Stimulated activated CD4-positive, alpha-beta T cell treated with anti-CD3 and anti-CD28 coated beads, Interleukin-2, amount 100 ng/mL, for 48 hours (primary cell): ENCODE measurements at places on chromosomes 5 and 9.

GRCh38 chr9:5698810-5699556, 70.1 kb downstream of the RIC1 start:
- no peak for DNase-seq

- DNase-seq, result no peak
These were observed 35.2 kb upstream of the IL7R start for GRCh38 chr5:35821513-35821912.

GRCh38 chr9:109963079-109963478, 183.1 kb downstream of the PALM2AKAP2 start:
- DNase-seq, result no peak

- no peak for DNase-seq
These were observed 21.8 kb upstream of the ADAMTS19 start for GRCh38 chr5:129438322-129438721.

- DNase-seq, result no peak
These were observed 226.5 kb downstream of the ROR2 start for GRCh38 chr9:91723420-91724067.

- DNase-seq, result no peak
These were observed 80.6 kb upstream of the IL6ST start for GRCh38 chr5:56075361-56075760.

- DNase-seq, result no peak
These were observed 1163.6 kb downstream of the CDH12 start for GRCh38 chr5:21689587-21689986.

DNA sequence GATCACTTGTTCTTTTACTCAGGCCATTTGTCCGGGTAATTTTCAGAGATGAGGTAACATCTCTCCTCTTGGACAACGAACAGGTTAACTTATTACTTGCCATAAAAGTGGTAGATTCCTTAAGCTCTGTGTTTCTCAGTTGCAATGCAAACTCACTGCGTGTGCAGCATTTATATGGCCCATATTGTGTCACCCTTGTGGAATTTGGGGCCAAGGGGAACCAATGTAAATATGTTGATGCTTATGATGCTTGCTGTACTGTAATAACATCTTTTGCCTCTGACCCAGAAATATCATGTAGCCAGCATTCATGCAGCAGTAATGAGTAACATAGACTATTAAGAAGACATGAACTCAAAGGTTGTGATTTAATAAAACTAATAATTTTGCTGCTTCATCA, 175.8 kb downstream of the ADAMTS6 start:
- no peak for DNase-seq

DNA sequence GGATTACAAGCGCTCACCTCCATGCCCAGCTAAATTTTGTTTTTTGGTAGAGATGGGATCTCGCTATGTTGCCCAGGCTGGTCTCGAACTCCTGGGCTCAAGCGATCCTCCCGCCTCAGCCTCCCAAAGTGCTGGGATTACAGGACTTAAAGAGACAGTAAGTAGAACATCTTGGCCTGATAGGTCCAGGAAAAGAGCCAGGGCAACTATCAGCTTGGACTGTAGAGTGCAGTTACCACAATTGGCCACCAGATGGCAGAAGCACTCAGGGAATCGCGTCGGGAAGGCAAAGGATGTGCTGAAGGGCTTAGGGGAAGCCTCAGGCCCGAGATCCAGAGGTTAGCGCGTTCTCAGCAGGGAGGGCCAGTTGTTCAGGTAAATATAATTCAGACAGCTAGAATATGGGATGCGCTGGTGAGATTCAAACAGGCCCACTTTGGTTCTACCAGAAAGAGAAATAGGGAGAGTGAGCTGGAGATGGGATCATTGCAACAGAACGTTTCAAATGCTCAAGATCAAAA, 21.5 kb downstream of the C9orf57 start:
- DNase-seq, result peak; percentile 68

- DNase-seq, result no peak
These were observed 2.2 kb downstream of the TNFSF15 start for GRCh38 chr9:114803479-114804265.

DNA sequence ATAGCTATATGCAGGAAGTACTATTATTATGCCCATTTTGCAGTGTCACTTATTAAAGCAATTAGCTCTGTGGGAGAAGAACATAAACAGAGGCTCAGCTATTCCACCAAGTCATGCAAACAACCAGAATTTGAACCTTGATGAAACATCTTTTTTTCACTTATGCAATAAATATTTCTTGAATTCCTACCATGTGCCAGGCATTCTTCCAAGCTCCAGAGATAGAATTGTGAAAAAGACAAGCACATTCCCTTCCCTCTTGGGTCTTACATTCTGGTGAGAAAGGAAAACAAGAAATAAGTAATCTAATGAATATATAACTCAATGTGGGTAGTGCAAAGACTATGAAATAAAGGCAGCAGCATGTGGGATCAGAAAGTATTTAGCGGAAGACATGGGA, 32.1 kb upstream of the ADRB2 start:
- no peak for DNase-seq

GRCh38 chr9:132390966-132391365, 15.7 kb downstream of the TTF1 start:
- DNase-seq, result no peak

DNA sequence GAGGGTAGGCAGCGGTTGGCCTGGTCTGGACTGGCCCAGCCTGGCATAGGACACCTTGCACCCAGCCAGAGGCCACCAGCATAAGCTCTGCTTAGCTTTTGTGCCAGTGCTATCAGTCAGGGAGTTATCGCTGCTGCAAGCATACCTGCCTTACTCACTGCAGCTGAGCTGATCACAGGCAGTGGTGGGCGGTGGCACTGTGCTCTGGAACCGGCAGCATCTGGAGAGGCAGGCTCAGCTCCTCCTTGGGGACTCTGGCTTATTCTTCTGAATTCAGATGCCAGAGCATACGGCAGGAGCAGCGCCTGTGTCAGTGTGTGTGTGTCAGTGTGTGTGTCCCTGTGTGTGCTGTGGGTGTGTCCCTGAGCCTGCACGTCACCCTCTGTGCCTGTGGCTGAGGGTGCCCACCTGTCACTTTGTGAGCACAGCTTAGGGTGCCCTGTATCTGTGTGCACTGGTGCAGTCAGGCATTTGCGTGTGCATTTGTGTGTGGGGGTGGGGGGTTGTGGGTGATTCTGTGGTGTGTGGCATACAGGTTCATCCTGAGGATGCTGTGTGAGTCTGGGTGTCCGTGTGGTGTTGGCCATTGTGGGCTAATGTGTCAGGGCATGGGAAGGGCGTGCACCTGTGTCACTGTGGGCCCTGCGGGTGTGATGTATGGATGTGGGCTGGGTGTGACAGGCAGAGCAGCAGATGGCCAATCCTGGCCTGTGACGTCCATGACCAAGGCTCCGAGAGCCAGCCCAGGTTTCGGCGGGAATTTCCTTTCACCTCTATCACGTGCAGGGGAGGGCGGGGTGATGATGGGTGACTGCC, 23.5 kb downstream of the LMX1B start:
- no peak for DNase-seq

DNA sequence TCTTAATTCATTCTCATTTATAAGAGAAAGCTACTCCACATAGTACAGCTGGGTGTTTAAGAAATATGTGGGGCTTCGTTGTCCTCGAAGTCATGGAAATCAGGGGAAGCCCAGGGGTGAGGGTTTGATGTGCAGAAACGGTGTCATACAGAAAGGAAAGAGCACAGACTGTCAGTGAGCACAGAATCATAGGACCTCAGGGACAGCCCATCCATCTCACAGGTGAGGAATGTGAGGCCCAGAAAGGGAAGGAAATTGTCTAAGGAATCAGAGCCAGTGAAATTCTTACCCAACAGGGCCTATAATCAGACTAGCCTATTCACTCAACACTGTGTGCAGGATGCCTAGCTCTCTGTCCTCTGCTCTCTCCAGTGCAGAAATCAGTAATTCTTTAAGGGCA, 535.6 kb downstream of the SPOCK1 start:
- no peak for DNase-seq

DNA sequence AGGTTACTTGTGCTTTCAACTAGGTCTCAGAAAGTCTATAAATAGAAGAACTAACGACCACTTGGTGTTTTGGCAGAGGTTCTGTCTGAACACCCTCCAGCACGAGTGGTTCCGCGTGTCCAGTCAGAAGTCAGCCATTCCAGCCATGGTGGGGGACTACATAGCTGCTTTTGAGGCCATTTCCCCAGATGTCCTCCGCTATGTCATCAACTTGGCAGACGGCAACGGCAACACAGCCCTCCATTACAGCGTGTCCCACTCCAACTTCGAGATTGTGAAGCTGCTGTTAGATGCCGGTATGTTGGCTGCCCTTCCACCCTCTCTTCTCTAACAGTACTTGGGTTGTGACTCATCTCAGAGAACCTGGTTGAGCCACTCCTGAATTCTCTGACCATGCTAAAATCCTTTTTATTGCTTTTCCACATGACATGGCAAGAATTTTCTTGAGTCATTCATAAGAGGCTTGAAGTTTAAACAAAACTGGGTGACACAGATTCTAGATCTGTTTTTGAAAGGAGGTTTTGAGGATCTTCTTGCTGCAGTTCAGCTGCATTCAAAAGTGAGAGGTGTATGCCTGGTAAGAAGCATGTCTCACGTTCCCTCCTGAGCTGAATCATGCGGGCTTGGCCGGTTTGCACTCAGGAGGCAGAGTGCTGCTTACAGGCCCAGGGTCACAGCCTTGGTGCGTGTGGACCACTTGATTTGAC, 103.1 kb upstream of the DMRT1 start:
- DNase-seq, result no peak

GRCh38 chr5:112228667-112229066, 190.4 kb downstream of the EPB41L4A start:
- no peak for DNase-seq

- no peak for DNase-seq
These were observed 567.2 kb upstream of the MEF2C start for GRCh38 chr5:89450149-89450538.

DNA sequence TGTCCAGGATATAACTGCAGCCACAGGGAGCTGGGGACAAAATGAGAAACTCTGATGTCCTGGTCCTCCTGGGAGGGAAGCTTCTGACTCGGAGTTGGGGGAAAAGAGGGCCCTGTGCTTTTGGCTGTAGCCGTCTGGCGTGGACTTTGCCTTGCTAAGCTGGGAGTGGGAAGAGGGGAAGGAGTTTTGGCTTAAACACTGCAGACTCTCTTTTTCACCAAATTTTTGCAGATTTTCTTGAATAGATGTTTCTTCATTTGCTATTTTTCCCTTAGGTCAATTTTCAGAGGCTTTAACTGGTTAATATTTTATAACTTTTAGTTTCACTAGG, 15.7 kb upstream of the MAT2B start:
- no peak for DNase-seq

DNA sequence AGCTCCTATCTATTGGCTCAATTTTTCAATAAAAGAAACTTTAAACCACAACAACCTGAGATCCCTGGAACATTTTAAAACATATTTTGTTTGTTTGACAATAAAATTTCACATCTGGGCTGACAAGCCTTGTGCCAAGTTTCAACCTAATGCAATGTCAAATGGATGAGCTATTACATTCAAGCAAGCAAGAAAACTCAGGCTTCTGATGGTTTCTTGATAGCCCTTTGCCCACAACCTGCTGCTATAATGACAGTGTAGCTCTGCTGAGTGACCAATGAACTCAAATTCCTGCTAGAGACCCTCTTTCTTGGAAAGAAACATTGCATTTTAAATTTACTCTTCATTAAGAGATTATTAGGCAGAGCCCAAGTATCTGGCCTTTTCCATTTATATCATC, 472.9 kb downstream of the ARHGEF28 start:
- no peak for DNase-seq

DNA sequence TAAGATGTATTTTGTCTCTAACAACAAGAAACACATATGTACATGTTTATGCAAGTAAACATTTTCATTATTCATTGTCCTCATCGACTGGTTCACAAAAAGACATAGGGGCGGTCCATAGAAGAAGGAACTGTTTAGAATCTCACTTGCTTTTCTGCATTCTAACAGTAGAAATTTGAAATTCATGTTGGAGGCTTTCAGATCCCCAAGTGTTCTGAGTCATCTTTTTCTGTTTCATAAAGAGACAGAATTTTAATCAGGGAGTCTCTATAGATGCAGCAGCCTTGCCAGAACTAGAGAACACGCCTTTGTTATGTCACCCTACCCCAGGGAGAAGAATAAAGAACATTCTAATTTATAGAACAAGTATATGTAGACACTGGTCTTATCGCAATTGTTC, 324.3 kb downstream of the GABRG2 start:
- DNase-seq, result no peak

GRCh38 chr5:136375920-136376319, 10.6 kb upstream of the TRPC7 start:
- DNase-seq, result no peak

GRCh38 chr9:21519855-21520434, 37.8 kb upstream of the IFNE start:
- DNase-seq, result no peak

- DNase-seq, result no peak
These were observed 449.7 kb upstream of the MPDZ start for GRCh38 chr9:13728917-13729811.

DNA sequence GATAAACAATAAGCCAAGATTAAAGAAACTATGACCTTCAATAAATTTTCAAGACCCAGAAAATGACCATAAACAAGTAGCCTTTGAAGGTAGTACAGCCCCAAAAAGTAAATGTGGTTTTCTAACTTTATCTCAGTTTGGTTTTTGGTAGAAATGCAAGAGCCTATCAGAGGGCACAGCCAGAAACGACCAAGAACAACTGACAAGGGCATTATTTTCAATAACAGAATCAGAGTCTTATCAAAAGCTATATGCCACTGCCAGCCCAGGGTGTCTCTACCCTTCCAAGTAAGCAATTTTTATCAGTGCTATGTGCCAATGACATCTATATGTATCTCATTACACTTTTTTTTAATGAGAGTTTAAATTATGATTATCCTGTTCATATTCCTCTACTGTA, 11.8 kb upstream of the SPINK6 start:
- DNase-seq, result no peak

DNA sequence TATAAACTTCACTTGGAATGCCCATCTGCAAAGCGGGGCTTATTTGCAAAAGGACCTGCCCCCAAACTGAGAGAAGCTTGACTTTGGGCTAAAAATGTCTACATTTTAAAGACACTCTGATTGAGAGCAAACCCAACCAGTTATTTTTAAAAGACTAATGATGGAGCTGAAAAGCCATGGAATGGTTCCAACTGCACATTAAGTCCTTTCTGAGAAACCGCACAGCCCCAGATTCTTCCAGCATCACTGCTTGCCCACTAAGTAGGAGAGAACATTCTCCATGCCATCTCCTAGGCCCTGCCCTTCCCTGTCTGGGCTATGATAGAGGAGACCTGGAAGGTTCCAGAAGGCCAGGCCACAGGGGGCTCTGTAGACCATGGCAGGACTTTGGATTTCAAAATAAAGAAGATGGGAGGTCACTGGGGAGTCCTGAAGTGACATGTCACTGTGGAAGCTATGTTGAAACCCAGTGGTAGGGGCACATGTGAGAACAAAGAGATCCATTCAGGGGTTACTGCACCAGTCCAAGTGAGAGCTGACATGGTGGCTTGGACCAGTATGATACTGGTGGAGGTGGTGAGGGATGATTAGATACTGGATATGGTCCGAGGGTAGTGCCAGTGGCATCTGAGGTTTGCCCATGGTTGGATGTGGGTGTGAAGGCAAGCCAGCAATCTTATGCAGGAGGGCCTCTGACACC, 179.2 kb downstream of the DAB2IP start:
- DNase-seq, result no peak

- DNase-seq, result no peak
These were observed 174.4 kb downstream of the GAPVD1 start for GRCh38 chr9:125435776-125436612.
